ENCODE measurements at places on chromosomes 11 and 22.

DNA sequence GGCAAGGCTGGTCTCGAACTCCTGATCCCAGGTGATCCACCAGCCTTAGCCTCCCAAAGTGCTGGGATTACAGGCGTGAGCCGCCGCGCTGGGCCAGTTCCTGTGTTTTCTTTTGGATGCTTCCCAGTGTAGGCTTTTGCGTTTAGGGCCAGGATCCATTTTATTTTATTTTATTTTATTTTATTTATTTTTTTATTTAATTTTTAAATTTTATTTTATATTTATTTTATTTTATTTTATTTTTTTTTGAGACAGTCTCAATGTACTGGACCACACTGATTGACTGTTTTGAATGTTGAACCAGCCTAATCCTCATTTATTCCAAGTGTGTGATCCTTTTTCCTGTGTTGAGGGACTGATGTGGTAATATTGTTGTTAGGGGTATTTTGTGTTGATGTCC lies 8.4 kb downstream of the EPS8L2 start:
- no peak for DNase-seq

- DNase-seq, result no peak
These were observed 897.3 kb downstream of the METTL15 start for GRCh38 chr11:29005401-29005980.

DNA sequence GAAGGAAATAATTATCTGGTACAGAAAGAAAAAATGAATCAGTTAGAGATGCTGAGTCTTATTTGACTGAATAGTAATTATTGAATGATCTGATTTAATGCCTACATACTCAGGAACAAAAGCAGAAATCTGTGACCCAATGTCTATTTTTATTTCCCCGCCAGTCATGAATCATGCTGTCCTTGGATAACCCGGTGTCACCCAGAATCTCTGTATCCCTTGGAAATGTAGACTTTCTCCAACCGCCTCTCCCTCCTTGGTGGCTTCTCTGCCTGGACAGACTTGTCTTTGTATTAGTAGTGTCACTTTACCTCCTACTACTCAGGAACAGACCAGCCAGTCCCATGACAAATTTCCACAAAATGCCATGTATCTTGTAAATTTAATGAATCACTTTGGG lies 173.3 kb upstream of the PDGFD start:
- no peak for DNase-seq

DNA sequence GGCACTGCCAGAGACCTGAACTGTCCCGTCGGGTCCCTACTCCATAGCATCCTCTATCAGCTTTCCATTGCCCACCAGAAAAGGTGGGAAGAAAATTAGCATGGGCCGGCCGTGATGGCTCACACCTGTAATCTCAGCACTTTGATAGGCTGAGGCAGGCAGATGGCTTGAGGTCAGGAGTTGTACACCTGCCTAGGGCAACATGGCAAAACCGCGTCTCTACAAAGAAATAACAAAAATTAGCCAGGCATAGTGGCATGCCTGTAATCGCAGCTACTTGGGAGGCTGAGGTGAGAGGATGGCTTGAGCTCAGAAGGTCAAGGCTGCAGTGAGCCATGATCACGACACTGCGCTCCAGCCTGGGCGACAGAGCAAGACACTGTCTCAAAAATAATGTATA lies 3.5 kb downstream of the SLC25A18 start:
- DNase-seq, result no peak

GRCh38 chr11:64845129-64845775 lies 799 bp upstream of the CDC42BPG start:
- DNase-seq, result no peak

DNA sequence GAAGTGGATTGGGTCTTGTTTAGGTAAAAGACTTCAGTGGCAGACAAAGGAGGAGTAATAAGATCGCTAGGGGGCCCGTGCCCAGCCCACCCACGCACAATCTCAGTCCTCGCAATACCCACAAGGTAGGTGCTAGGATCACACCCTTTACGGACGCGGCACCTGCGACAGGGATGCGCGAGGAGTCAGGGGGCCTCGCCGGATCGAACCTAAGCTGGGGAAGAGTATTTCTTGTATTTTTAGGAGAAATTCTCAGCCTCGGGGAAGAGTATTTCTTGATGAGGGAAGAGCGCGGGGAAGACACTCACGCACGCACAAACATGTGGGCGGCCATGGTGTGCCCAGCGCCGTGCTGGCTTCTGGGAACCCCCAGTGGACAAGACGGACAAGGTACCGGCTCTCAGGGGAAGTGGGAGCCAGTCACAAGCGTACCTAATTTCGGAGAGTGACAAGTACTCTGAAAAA lies 745 bp upstream of the FAM118A start:
- no peak for DNase-seq

GRCh38 chr22:24066260-24066659 lies 55.2 kb downstream of the CABIN1 start:
- DNase-seq, result no peak

- DNase-seq, result no peak
These were observed 19.7 kb upstream of the ALG8 start for GRCh38 chr11:78158987-78159652.

DNA sequence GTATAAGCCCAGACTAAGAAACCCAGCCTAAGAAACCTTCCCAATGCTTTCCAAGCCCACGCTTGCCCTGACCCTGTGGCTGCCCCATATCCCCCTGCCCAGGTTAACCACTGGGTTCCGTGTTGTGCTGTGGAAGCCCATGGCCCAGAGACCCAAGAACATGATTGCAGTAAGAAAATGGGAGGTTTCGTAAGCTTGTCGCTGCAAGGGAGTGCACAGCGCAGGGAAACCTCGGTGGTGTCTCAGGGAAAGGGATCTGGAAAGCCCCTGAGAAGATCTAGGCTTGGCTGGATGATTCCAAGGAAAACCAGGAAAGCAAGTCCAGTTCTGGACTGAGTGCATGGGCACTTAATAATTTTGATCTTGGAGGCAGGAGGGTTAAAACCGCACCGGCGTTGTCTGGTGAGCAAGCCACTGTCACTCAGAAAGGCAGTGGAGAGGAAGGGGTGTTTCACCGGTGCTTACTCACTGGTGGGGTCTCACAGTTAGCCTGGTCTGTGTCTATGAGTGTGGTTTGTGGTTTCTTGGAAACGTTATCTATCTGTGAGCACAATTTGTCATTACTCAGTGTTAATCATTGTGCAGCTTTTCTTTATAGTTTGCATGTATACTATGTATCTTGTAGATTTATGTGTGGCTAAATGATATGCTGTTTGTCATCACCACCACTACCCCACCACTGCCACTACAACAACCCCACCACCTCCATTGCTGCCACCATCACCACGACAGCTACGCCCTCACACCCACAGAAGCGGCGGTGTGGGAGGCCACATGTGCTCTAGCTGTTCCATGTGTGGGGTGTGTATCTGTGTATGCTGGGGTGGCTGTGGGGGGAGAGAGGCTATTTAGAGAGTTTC lies 53.3 kb upstream of the PRDM11 start:
- DNase-seq, result no peak

DNA sequence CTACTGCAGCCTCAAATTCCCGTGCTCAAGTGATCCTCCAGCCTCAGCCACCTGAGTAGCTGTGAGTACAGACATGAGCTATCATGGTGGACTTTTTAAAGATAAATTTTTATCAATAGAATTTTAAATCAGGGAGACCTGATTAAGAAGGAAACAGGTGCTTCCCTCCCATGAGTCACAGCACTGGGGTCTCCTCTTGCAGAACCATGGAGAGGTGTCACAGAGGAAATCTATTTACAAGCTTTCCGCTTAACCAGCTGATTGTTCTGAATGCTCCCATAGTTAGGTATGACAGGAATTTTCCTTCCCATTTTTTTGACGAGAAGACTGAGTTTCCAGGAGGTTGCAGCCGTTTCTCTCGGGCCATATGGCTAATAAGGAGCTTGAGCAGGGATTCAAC lies 516.1 kb downstream of the MIAT start:
- no peak for DNase-seq

DNA sequence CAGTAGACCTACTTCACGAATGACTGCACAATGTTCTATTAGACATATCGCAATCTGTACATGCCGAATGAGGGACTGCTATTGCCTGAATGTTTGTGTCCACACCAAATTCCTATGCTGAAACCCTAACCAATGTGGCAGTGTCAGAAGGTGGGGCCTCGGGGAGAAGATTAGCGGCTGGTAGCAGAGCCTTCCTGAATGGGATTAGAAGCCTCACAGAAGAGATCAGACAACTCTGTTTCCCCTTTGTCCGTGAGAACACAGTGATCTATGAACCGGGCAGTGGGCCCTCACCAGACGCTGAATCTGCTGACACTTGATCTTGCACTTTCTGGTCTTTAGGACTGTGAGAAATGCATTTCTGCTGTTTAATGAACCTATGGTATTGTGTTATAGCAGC lies 33.1 kb downstream of the LRFN4 start:
- peak; percentile 44 for DNase-seq

DNA sequence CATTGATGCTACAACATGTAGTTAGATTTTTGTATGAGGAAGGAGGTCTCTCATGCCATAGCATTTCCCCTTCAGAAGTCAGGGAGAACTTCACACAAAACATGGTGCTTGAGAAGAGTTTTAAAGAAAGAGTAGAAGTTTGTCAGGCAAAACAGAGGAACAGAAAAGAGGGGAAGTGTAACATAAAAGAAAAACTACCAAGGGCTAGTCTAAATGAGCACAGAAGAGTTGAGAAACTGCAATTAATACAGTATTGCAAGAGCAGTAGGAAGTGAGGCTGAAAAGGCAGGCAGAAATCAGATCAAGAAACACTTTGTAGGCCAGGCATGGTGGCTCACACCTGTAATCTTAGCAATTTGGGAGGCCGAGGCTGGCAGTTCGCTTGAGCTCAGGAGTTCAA lies 61.0 kb downstream of the FAM168A start:
- DNase-seq, result no peak

DNA sequence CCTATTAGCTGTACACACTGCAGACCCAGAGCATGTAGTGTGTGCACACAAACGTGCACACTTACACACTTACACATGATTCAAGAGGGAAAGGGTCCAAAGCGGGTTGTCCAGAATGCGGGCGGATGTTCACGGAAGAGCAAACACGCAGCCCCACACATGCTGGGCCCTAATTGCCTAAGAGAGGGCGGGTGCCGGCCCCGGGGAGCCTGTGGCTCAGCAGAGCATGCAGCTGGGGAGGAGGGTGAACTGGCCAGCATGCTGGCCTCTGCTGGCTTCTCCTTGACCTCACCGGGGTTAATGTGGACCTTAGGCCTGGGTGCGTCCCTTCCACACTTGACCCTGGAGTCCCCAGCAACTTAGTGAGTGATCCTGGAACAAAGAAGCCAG lies 816.3 kb downstream of the BRD1 start:
- DNase-seq, result no peak

- no peak for DNase-seq
These were observed 81.8 kb upstream of the NTM start for GRCh38 chr11:131288521-131289091.

- DNase-seq, result peak; percentile 31
These were observed 1.7 kb downstream of the SHANK2 start for GRCh38 chr11:71250523-71251150.

DNA sequence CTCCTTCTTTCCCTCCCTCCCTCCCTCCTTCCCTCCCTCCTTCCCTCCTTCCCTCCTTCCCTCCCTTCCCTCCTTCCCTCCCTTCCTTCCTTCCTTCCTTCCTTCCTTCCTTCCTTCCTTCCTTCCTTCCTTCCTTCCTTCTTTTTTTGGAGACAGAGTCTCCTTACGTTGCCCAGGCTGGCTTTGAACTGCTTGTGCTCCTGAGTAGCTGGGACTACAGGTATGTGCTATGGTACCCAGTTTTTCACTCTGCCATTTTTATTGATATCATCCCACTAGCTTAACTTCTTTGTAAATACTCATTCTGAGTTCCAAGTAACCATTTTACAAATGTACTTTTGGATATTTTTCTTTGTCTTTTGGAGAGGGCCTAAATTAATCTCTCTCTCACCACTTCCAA lies 336.8 kb upstream of the DDI1 start:
- DNase-seq, result no peak

DNA sequence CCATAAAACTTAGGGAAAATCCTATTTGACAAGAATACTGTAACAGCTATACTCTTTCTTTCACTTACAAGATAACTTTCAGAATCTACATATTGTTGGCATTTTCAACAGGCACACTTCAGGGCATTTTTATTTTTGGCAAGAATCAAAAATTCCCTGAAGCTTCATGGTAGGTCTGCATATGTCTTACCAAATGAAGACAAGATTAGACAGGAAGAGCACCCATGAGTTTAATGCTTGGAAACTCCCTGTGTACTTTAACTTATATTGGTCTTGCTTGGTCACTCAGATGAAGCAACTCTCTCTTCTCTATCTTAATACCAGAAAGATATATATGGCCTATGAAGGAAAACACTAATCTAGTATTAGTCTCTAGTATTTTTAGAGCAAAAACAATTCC lies 137.7 kb downstream of the ATG16L2 start:
- no peak for DNase-seq

GRCh38 chr11:12968826-12969225 lies 40.3 kb upstream of the RASSF10 start:
- DNase-seq, result peak; percentile 71

DNA sequence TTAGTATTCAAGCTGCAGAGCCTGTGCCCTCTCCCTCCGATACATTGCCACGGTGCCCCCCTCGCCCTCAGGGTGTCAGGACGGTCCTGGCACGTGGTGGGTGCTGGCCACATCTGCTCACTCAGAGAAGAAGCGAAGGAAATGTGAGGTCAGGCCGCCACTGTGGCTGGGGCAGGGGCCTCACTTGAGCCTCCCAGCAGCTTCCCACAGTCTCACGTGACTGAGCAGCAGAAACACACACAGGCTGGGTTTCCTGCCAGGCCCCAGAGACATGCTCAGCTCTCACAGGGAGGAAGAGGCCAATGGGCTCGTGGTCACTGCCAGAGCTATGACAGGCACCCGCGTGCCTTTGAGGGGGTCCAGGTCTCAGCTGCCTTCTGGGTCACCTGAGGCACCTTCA lies 37.9 kb upstream of the PRR5 start:
- peak; percentile 56 for DNase-seq

- DNase-seq, result no peak
These were observed 67.1 kb downstream of the MYEOV start for GRCh38 chr11:69361048-69361447.

- no peak for DNase-seq
These were observed 85.9 kb downstream of the MICAL3 start for GRCh38 chr22:17938484-17938924.

- DNase-seq, result no peak
These were observed 1313.7 kb downstream of the BRD1 start for GRCh38 chr22:48513929-48514328.

DNA sequence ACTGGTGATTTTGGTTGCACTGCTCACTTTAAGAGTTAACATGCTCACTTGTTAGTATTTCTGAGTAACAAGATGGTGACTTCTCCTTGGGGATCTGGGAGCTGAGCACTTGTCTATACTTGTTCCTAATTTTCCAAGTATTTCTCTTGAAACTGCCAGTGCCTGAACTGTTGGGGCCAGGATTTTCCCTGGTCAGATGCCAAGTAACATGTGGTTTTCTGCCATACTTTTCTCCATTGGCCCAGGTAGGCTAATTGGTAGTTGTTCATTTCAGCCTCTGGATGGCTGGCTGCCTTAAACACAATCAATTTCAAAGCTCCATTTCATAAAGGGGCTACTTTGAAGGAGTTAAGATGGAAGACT lies 35.0 kb downstream of the RNF141 start:
- no peak for DNase-seq

GRCh38 chr11:76329983-76330382 lies 50.9 kb downstream of the THAP12 start:
- DNase-seq, result no peak
